Fibroblast of the aortic adventitia (primary cell): ENCODE measurements at places on chromosomes 12 and 14. TPM values are rescaled to one million over a fixed set of nuclear protein-coding genes. Genes with fewer than 3 reads are reported as not detected.

ACSS3 gene
- 24.5 and 25.3 TPM in 2 replicates for total RNA-seq

SLC7A7 gene
- 2.5 and 16.5 TPM in 2 replicates for total RNA-seq

DNA sequence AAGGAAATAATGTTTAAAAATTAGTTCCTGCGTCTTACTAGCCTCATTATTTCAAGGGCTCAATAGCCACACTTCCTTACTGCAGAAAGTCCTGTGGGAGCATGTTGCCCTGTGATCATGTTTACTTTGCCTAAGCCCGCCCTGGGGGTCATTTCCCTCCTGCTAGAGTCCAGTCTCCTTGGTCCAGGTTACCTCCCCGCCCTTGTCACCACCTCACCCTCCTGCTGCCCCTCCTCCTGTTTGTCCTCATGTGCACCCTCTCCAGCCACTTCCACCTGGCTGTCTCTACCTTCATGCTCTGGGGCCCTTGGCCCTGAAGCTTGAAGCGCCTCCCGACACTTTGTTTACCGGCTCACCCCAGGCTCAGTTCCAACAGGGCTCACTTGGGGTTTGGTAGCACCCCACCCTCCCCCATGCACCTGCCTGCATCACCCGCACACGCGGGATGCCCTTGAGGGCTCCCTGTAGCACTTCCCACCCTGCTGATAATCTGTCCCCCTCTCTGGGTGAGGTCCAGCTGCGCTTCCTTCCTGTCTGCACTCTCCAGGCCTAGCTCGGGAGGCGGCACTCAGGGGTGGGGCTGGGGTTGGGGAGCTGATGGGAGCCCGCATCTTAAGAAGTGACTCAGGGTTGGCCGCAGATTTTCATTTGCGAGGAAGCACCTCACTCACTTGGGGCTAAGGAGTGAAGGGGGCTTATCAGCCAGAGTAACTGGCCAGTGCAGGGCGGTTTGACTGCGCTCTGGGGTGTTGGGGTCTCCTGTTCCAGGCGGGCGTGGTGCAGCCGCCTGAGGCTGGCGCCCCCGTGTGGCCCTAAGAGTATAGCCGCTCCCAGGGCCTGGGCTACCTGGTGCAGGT is 40.1 kb downstream of the SMIM41 start:
- peak; percentile 45 for DNase-seq

- no peak for DNase-seq
Observed at GRCh38 chr12:42865282-42865681, 275.7 kb upstream of the PRICKLE1 start.

GRCh38 chr14:91911474-91912032 is 35.9 kb downstream of the FBLN5 start:
- peak; percentile 65 for DNase-seq

PLEKHG7 gene
- not detected in 2 replicates for total RNA-seq

- no peak for DNase-seq
Observed at GRCh38 chr12:81222846-81223592, 145.1 kb downstream of the ACSS3 start.

GRCh38 chr12:79775355-79776027 is 84.7 kb upstream of the PAWR start:
- peak; percentile 18 for DNase-seq

- DNase-seq, result no peak
Observed at GRCh38 chr12:83097643-83098342, 411.1 kb downstream of the TMTC2 start.

- DNase-seq, result no peak
Observed at GRCh38 chr14:88016768-88017167, 11.8 kb downstream of the GPR65 start.

GRCh38 chr14:75141967-75142366 is 15.1 kb upstream of the NEK9 start:
- peak; percentile 50 for DNase-seq

GRCh38 chr12:95336387-95337067 is 118.9 kb downstream of the VEZT start:
- peak; percentile 90 for DNase-seq

- DNase-seq, result no peak
Observed at GRCh38 chr14:31036552-31036951, 10.4 kb upstream of the STRN3 start.

DNA sequence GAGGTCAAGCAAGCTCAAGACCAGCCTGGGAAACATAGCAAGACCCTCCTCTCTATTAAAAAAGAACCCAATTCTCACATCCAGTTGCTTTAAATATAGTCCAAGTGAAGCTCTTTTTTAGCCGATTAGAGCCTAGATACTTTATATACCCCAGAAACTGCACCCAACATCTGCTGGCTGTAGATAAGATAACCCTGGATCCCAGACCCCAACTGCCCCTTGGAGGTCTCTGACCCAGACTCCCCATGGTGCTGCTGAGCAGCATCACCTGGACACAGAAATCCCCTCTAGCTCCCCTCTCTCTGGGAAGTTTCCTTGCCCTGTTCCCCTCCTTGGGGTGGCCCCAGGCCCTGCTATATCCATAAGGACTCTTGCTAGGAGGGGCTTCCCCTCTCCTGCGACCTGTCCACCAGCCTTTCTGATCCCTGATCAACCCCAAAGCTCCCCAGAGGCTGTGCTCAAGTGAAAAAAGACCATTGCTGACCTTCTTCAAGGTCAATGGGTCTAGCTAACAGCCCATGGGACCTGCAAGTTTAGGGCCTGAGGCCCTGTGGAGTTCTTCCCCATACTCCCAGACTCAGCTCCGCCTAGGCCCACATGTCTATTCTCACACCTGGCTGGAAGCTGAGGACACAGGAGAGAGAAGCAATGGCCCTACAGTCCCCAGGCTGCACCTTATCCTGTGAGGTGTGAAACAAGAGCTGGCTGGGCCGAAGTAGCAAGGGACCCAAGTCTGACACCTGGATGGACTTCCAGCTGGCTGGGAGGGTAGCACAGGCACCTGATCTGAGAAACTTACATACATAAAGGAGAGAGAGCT is 56.2 kb downstream of the ARL6IP4 start:
- no peak for DNase-seq

DNA sequence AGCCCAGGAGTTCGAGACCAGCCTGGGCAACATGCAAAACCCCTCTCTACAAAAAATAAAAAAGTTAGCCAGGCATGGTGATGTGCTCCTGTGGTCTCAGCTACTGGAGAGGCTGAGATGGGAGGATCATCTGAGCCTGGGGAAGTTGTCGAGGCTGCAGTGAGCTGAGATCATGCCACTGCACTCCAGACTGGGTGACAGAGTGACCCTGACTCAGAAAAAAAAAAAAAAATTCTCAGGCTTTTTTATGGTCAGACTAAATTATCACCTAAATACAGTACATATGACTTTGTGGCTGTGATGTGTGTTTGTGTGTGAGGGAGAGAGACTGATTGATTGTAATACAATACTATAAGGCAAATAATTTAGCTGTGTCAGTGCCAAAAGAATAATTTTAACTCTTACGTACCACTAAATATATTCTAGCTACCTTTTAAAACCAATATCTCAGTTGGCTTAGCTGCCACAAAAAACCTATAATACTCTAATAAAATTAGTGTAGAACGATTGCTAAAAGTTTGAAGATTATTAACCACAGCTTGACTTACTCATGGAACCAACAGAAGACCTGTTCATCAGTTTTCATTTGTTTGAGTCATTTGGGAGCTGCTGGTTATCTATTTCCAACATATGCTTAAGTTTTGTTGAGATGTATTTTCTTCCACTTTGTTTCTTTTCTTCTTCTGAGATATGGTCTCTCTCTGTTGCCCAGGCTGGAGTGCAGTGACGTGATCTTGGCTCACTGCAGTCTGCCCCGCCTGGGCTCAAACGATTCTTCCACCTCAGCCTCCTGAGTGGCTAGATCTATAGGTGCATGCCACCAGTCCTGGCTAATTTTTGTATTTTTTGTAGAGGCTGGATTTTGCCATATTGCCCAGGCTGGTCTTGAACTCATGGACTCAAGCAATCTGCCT is 58.0 kb downstream of the DIP2B start:
- DNase-seq, result no peak

GRCh38 chr12:129049917-129050316 is 196.6 kb downstream of the GLT1D1 start:
- DNase-seq, result no peak

DNA sequence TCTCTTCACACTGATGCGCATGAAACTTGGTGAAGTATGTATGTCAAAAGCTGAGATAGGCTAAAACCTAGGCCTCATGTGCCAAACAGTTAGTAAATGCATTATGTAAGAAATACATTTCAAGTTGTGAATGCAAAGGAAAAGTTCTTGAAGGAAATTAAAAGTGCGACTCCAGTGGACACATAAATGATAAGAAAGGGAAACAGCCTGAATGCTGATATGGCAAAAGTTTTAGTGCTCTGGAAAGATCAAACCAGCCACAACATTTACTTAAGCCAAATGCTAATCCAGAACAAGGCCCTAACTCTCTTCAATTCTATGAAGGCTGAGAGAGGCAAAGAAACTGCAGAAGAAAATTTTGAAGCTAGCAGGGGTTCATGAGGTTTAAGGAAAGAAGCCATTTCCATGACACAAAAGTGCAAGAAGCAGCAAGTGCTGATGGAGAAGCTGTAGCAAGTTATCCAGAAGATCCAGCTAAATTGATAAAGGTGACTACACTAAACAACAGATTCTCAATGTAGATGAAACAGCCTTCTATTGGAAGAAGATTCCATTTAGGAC is 74.2 kb downstream of the GARIN6 start:
- no peak for DNase-seq

GRCh38 chr14:79137045-79137430 is 966.9 kb downstream of the NRXN3 start:
- no peak for DNase-seq

DNA sequence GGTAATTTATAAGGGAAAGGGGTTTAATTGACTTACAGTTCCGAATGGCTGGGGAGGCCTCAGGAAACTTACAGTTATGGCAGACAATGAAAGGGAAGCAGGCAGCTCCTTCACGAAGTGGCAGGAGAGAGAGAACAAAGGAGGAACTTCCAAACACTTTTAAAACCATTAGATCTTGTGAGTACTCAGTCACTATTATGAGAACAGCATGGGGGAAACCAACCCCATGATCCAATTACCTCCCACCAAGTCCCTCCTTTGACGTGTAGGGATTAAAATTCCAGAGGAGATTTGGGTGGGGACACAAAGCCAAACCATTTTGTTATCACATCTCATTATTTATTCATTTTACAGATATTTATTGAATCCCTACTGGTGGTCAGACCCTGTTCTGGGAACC is 822.8 kb downstream of the GALC start:
- no peak for DNase-seq

- DNase-seq, result no peak
Observed at GRCh38 chr12:113203852-113204760, 17.2 kb upstream of the TPCN1 start.

DNA sequence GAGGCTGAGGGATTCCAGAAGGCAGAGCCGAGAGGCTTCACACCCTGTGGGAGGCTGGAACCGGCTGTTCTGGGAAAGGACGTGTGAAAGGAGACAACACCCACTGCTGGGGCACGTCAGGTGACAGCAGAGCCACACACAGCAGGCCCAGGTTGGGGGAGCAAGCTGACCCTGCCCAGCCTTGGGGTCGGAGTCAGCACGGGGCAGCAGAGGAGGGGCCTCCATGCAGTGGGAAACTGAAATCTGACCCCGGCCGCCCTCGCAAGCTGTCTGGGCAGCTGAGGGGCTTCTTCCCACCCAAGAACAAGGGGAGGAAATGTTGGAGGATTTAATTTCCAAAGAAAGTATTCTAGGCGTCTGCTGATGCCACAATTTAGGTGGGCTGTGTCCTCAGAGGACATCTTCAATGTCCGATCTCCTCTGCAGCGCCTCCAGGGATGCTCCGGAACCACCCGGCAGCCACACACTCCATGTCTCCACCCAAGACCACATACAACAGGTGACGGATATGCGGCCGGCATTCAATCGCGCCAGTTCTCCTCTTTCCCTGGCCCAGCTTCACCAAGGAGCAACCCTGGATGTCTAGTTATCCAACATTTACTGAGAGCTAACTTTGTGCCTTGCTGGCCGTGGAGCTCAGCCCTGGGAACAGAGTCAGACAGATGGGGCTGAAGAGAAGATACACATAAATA is 30.7 kb downstream of the SNRNP35 start:
- no peak for DNase-seq

- no peak for DNase-seq
Observed at GRCh38 chr14:64119500-64119899, 174.7 kb downstream of the ESR2 start.

TMEM233 gene
- 1.1 TPM in 1 of 2 replicates, not detected in the other for total RNA-seq

GRCh38 chr12:5022465-5023061 is 21.1 kb upstream of the KCNA5 start:
- peak; percentile 43 for DNase-seq

NCKAP5L gene
- 21.6 and 27.9 TPM in 2 replicates for total RNA-seq

RSRC2 gene
- 42.8 and 138 TPM in 2 replicates for total RNA-seq

- no peak for DNase-seq
Observed at GRCh38 chr12:16324772-16325171, 22.7 kb upstream of the MGST1 start.

FAIM2 gene
- total RNA-seq, result 12.9 and 13.8 TPM in 2 replicates

DNA sequence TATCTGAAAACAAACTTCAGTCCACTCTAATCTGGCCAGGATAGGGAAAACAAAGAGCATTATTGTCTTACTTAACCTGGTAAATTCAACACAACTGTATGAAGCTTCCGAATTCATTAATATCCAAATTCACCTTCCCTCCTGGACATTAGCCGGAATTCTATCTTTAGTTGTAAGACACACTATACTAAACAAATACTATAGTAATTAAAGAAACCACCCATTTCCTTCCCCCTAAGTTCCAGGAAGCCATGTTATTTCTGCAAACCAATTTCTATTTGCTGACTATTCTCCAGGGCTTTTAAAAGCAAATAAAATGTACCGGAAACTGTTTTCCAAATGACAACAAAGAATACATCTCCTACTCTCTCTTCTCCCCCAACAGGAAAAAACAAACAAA is 122.7 kb upstream of the MDM1 start:
- DNase-seq, result no peak

GSG1 gene
- 0.45 and 1.6 TPM in 2 replicates for total RNA-seq

DNA sequence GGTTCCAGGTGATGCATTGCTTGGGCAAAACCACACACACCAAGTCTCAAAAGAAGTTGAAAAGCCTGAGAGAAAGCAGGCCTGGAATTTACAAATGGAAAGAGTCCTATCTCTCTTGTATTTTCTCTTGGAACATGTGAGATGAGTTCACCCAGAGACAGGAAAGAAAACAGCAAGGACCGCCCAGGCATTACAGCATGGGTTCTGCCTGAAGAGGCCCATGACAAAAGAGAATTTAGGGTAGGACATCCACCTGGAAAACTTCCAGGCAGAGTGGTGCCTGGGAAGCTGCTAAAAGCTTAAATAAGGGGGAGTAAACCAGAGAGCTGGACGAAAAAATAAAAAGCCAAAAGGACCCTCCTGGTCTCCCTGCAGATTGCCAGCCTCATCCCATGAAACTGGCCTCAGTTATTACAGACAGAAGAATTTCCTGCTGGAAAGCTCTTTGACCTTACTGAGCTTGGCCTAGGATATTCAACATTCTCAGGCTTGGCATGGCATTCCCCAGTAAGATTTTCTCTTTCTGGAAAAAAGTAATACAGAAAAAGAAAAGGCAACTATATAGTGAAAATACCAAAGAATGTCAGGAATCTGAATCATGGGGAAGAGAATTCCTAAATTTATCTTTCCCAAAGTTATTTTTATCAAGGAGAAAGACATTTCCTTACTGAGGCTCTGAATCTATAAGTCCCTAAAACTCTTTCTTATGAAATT is 121.3 kb upstream of the NUDT4 start:
- peak; percentile 72 for DNase-seq

- no peak for DNase-seq
Observed at GRCh38 chr12:67546746-67547145, 101.8 kb upstream of the DYRK2 start.

HEBP1 gene
- total RNA-seq, result 14.4 and 35.3 TPM in 2 replicates
